Osteoblast (primary cell): ENCODE measurements at places on chromosomes 11 and 22. TPM values are rescaled to one million over a fixed set of nuclear protein-coding genes. Genes with fewer than 3 reads are reported as not detected.

Gene OR5A1
- total RNA-seq: not detected in 2 replicates

Gene SCUBE1
- total RNA-seq: 2.1 and 2.2 TPM in 2 replicates

Gene CAPRIN1
- total RNA-seq: 225 and 235 TPM in 2 replicates

Gene SLC22A25
- not detected in 2 replicates for total RNA-seq

Gene C11orf42
- total RNA-seq: not detected in 2 replicates

Gene RFPL3
- total RNA-seq: not detected in 2 replicates

Gene PTPRCAP
- total RNA-seq: under 0.01 and 0.36 TPM in 2 replicates

DNA sequence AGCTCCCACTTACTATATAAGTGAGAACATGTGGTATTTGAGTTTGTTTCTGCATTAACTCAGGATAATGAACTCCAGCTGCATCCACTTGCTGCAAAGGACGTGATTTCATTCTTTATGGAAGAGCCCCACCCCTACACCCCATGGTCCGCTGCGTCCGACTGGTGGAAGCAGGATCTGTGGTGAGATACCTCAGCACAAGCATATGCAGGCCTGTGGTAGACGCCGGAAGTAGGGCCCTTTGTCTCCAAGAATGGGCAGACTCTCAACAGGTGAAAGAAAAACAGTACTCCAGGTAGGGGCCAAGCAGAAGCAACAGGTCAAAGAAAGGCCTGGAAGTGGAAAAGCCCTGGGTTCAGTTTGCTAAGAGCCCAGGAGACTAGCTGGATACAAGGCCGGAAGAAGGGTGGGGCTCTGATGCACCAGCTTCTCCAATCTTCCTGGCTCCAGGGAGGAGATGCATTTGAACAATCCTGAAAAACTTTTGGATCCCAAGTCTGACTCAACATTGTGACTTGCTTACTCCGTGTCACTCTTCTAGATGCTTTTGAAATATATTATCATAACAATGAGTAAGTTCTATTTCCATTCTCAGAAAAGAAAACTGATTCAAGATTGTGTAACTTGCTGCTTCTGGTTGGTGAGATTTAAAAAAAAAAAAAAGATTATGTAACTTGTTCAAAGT, 30.4 kb downstream of the NEAT1 start:
- peaks cover 30% of the 10 kb centered on the region for H3K4me1 ChIP-seq
- peaks cover 8% of the 10 kb centered on the region for H3K36me3 ChIP-seq
- H3K4me3 ChIP-seq: no peak overlapping the region
- DNase-seq: peak; percentile 97
- no peaks in the 10 kb centered on the region for H3K27me3 ChIP-seq

DNA sequence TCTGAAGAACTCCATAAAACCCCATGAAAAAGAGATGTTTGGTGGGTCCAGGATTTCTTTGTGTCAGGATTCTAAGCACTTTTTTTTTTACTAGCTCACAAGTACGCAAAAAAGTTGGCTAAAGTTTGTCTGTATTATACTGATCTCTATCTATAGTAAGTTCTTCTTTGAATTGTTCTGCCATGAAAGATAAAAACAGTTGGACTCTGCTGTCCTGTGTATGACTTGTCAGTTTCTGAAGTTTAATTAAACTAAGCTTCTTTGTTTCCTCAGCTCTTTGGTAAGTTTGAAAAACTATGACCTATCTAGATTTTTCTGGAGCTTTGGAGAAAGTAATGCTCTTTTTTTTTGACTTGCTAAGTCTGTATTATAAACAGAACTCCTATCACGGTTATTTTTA, 812.2 kb upstream of the LUZP2 start:
- H3K4me3 ChIP-seq: no peak overlapping the region
- H3K4me1 ChIP-seq: no peaks in the 10 kb centered on the region
- no peak overlapping the region for H3K27ac ChIP-seq

- no peaks in the 10 kb centered on the region for H3K36me3 ChIP-seq
- H3K27me3 ChIP-seq: no peaks in the 10 kb centered on the region
- no peak within 1 kb of the TSS for H3K4me3 ChIP-seq
- H3K27ac ChIP-seq: no peak within 1 kb of the TSS
- H3K4me1 ChIP-seq: peaks cover 4% of the 10 kb centered on the region
- peak; percentile 45 for DNase-seq
These were observed at the start of gene SPI1 for GRCh38 chr11:47378010-47378835. TSS of gene SPI1 (minus strand) at chr11:47378547. CDS start at chr11:47378353, 194 bp downstream.

GRCh38 chr11:121688055-121688491, 235.3 kb upstream of the SORL1-AS1 start:
- peaks cover 19% of the 10 kb centered on the region for H3K4me1 ChIP-seq
- H3K27ac ChIP-seq: peak overlapping the region; percentile 59
- no peaks in the 10 kb centered on the region for H3K36me3 ChIP-seq
- no peak for DNase-seq
- H3K4me3 ChIP-seq: peak overlapping the region; percentile 33
- no peaks in the 10 kb centered on the region for H3K27me3 ChIP-seq

- H3K27ac ChIP-seq: no peak overlapping the region
- DNase-seq: peak; percentile 32
- no peaks in the 10 kb centered on the region for H3K36me3 ChIP-seq
- H3K4me1 ChIP-seq: no peaks in the 10 kb centered on the region
These were observed 5.1 kb downstream of the MPZL3 start for GRCh38 chr11:118247041-118247440.

DNA sequence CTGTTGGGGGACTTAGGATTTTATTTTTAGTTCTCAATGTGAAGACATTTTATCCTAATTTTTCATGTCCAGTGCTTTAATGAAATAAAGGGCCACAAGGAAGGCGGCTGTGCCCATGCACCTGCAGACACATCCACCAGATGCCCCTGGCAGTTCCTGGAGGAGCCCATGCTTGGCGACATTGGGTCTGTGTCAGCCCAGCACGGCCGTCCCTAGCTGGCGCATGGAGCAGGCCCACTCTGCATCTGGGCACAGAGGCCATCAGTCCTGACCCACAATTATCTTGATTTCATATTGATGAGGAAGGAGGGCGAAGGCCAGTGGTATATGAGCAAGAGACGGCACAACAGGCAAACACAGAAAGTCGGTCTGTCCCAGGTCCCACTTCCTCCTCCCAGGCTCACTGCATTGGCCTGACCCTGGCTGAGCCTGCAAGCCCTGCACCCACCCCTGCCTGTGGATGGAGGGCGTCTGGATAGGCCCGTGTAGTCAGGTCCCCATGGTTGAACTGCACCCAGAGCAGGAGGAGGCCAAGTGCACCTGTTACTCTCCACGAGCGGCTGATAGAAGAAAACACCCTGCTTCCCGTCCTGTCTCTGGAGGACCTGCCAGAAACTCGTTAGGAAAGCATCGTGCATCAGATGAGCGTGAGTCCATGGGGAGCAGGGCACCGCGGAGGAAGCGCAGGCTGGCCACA, 296.9 kb downstream of the BRD1 start:
- no peak overlapping the region for H3K4me3 ChIP-seq
- H3K27me3 ChIP-seq: no peaks in the 10 kb centered on the region
- no peak overlapping the region for H3K27ac ChIP-seq
- H3K36me3 ChIP-seq: no peaks in the 10 kb centered on the region
- peak; percentile 67 for DNase-seq

DNA sequence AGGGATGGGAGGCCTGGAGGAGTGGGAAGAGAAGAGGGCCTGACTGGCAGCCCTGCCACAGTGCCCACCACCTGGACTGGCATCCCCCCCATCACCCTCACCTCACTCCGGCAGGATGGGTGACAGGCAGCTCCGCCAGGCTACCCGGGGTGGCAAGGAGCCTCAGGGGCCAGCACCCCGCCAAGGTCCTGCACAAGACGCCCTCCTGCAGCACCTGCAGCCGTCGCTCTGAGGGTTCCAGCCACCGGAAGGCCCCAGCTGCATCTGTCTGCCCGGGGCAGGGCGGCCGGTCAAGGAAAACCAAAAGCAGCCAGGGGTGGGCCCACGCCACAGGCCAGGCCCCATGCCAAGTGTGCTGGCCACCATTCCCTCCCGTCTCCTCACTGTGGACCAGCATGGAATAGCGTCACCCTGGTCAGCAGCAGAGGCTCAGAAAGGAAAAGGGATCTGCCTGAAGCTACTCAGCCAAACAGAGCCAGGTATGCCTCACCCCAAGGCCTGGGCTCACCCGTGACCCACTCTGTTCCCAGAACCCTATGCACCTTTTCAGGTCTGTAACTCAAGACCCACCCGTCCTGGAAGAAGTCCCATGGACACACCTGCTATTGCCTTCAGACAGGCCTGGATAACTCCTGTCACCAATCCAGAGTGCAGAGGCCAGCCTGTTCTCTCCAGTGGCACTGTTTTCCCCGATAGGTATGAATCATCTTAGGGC, 7.0 kb downstream of the RHBDD3 start:
- H3K4me3 ChIP-seq: no peak overlapping the region
- H3K27me3 ChIP-seq: no peaks in the 10 kb centered on the region
- no peak overlapping the region for H3K27ac ChIP-seq
- H3K36me3 ChIP-seq: peaks cover 12% of the 10 kb centered on the region
- H3K4me1 ChIP-seq: no peaks in the 10 kb centered on the region

- no peak overlapping the region for H3K4me3 ChIP-seq
- no peaks in the 10 kb centered on the region for H3K36me3 ChIP-seq
- H3K27ac ChIP-seq: peak overlapping the region; percentile 64
- H3K27me3 ChIP-seq: no peaks in the 10 kb centered on the region
These were observed 24.1 kb upstream of the TUB start for GRCh38 chr11:8056810-8057463.

GRCh38 chr22:36585841-36586240, 56.9 kb upstream of the EIF3D start:
- DNase-seq: peak; percentile 44
- H3K36me3 ChIP-seq: no peaks in the 10 kb centered on the region
- H3K4me1 ChIP-seq: no peaks in the 10 kb centered on the region
- H3K4me3 ChIP-seq: no peak overlapping the region

GRCh38 chr11:60973699-60974098, 2.2 kb downstream of the CD6 start:
- no peak for DNase-seq
- H3K4me3 ChIP-seq: no peak overlapping the region
- no peak overlapping the region for H3K27ac ChIP-seq

DNA sequence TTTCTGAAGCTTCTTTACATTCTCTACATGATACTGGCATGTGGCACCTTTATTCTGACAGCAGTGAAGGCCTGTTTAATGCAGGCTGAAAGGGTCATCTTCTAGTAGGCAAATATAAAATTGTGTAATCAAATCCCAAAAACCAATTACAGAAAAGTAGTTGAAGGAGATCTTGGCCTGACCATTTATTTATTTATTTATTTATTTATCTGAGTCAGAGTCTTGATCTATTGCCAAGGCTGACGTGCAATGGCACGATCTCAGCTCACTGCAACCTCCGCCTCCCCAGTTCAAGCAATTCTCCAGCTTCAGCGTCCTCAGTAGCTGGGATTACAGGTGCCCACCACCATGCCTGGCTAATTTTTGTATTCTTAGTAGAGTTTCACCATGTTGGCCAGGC, 22.7 kb upstream of the CECR2 start:
- no peak for DNase-seq
- H3K27me3 ChIP-seq: no peaks in the 10 kb centered on the region
- no peaks in the 10 kb centered on the region for H3K36me3 ChIP-seq
- no peaks in the 10 kb centered on the region for H3K4me1 ChIP-seq
- H3K4me3 ChIP-seq: no peak overlapping the region

GRCh38 chr11:72238492-72239312, 5.3 kb downstream of the PHOX2A start:
- H3K27ac ChIP-seq: no peak overlapping the region
- H3K36me3 ChIP-seq: peaks cover 40% of the 10 kb centered on the region
- DNase-seq: peak; percentile 91
- H3K27me3 ChIP-seq: peaks cover 30% of the 10 kb centered on the region
- peaks cover 9% of the 10 kb centered on the region for H3K4me1 ChIP-seq

- H3K4me1 ChIP-seq: peaks cover 57% of the 10 kb centered on the region
- peak overlapping the region; percentile 37 for H3K4me3 ChIP-seq
- no peaks in the 10 kb centered on the region for H3K27me3 ChIP-seq
- H3K36me3 ChIP-seq: no peaks in the 10 kb centered on the region
- H3K27ac ChIP-seq: peak overlapping the region; percentile 93
- peak; percentile 42 for DNase-seq
These were observed 223.4 kb upstream of the PITPNB start for GRCh38 chr22:28142361-28142961.

DNA sequence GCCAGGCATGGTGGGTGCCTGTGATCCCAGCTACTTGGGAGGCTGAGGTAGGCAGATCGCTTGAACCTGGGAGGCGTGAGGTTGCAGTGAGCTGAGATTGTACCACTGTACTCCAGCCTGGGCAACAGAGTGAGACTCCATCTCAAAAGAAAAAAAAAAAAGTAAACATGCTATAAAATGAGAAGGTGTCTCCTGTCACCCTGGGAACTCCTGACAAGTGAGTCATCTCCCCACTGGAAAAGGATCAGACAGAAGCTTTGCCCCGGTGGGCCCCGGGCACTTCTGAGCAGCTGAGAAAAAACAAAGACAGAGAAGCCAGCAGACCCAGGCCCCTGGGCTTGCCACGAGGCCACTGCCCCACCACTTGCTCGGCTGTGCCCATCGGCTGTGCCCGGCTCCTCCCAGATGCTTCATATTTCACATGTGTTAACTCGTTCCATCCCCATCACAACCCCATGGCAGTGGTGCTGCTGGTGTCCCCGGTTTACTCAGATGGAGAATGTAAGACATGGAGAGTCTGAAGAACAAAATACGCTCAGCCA, 22.3 kb downstream of the TTLL1 start:
- peak; percentile 82 for DNase-seq
- H3K27me3 ChIP-seq: no peaks in the 10 kb centered on the region
- peaks cover 10% of the 10 kb centered on the region for H3K36me3 ChIP-seq
